CD4-positive, alpha-beta T cell treated with Interleukin-4 for 1 hour (primary cell): ENCODE measurements at places on chromosomes 7 and 10.
A peak's percentile ranks its signal among the peaks of the same experiment; 100 is the strongest.

GRCh38 chr7:30969604-30969970 is 5.8 kb downstream of the GHRHR start:
- no peak for DNase-seq

DNA sequence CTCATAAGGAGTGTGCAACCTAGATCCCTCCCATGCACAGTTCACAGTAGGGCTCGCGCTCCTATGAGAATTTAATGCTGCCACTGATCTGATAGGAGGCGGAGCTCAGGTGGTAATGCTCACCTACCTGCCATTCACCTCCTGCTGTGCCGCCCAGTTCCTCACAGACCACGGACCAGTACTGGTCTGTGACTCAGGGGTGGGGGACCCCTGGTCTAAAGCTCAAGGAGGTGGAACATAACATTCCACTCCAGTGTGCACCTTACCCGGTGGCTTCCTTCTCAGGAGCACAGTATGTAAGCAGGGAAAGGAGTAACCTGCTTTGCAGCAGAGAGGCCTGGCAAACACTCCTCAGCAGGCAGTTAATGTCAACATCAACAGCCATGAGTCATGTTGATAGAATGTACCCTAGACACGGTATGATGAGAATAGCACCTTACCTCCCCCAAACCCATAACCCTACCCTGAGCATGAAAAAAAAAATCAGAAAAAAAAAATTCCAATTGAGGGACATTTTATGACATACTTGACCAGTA is 273.5 kb downstream of the FGFR2 start:
- no peak for DNase-seq

DNA sequence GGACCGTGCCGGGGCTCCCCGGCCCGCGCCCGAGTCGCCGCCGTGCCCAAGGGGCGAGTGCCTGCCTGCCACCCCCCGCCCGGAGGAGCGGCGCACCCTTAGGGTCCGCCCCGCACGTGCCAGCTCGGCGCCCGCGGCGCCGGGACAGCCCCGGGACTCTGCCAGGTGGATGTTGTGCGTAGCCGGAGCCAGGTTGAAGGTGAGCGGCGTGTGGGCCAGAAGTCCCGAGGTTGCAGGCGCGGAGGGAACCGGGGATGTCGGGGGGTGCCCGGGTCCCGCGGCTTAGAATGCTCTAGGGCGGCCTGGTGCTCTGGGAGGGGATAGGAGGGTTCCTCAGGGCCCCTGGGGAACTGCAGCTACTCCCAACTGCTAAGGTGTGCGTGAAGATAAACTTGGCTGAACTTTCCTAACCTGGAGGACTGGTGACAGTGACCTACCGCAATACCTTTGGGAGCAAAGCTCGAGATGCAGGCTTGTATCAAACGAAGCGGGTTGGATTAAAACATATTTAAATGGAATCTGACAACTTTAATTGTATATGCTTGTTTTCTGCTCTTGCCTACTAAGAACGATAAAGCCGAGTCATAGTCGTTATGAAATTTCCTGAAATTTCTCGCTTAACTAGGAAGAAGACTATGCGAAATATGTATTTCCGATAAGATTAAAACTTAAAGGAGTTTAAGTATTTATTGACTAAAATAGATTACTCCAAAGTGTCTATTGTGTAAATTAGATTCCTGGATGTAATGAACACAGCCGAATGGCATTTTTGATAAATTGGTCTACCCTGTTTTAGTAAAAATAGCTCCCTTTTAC is at the start of gene CUX1:
Gene CUX1, plus strand, starts transcription at position 156 of the 816 bp plus-strand sequence. Its CDS starts 14 bp downstream, at position 170.
- DNase-seq = peak; percentile 19

GRCh38 chr10:32150532-32151101 is 94.4 kb upstream of the KIF5B start:
- DNase-seq = no peak

- DNase-seq = no peak
These were observed 20.3 kb downstream of the ASB13 start for GRCh38 chr10:5645944-5646617.

DNA sequence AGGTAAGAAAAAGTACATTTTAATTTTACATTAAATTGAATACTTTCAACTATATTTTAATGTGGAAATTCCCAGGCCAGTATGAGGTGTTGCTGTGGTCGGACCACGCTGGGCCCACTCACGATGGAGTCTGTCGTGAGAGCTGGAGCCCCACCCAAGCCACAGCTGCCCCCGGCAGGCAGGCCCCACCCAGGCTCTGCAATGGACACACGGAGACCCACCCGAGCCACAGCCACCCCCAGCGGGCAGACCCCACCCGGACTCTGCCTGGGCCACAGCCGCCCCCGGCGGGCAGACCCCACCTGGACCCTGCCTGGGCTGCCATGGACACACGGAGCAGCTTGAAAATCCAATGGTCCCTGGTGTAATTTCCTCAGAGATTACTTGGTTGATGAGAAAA is 141.3 kb downstream of the PTPRN2 start:
- DNase-seq = no peak

GRCh38 chr7:90411510-90411909 is 8.2 kb downstream of the CLDN12 start:
- no peak for DNase-seq
